Uterus (tissue), 4 donors: ENCODE measurements at places on chromosomes 11 and 22.

DNA sequence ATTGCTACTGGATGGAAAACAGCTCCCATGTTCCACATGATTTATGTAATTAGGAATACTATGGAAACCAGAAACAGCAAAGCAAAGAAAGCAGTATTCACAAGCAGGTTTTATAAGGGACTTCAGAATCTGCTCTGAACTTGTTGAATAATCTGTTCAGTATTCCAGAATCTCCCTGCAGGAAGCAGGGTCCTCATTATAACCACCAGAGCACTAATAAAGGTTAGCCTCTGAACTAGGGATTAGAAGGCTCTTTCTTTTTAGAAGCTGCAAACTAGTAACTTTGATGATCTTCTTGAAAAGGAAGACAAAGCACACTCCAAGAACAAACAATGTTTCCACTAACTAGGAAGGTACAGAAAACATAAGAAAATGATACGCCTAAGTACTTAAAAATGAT is 125.8 kb downstream of the DCDC1 start:
- DNase-seq = no peak

- no peak for DNase-seq
Observed at GRCh38 chr11:59528711-59529110, 17.4 kb downstream of the OR4D9 start.

DNA sequence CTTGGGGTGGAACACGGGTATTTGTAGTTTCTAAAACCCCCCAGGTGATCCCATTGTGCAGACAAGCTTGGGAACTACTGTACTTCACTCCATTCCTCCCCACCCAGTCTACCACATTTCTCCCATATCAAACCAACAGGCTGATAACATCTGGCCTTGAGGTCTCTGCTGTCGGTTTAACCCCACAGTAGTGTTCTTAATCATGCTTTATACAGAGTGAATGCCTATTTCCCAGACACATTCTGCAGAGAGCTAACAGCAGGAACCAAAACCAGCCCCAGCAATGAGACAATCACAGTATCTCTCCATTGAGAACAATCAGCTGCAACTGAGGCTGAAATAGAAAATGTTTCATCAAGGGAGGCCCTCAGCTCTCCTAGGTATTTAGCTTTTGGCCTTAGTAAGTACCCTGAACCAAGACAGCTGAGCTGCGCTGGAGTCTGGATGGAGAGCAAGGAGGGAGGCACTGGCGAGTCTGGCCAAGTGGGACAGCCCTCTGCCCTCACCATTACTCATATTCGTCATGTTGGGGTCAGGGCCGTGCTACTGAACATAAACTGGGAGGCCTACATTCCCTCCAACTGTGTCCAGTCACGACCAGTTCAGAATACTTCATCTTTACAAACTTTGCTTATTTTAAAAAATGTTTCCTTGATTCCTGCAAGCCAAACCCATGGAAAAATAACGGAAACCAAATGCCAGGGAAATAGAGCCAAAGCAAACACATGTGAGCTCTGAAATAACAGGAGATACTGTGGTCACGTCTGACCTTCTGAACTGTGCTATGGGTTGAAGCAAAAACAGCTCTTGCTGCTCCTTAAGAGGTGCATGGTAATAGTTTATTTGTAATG is 81.0 kb downstream of the CCDC34 start:
- peak; percentile 23 for DNase-seq

DNA sequence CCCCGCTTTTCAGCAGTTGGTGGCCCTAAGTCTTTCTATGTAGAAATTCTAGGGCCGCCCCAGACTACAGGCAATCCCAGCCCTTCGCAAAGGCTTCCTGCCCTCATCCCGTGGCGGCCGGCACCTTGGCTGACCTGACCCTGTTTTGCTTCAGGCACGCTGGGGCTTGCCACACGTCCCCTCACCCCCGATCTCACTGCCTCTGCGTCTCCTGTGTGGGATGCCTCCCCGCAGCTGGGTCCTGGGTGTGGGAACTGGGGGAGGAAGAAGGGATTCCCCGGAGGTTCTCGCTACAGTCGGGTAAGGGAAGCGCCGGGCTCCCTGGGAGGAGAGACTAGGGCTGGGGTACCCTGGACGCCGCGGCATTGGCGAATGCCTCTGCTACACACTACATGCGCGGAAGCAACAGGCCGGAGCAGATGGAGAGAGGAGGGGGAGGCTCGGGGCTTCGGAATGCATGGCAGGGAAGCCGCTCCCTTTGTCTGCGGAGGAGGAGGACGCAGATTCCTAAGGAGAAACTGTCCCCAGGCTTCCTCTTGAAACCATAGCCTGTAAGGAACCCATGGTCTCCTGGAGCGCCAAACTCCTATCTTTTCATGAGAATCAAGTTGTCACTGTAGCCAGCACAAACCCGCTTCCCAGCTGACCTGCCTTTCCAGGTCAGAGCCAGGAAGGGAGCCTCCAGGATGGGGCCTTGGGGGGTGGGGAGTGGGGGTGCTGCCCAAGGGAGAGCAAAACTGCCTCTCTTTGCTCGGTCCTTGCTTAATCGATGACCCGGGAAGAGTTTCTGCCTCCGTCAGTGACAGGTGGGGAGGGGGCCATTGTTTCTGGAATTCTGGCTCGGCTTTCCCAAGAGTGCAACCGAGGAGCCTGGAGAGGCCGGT is 1.4 kb downstream of the DTX4 start:
- DNase-seq = peak; percentile 38

DNA sequence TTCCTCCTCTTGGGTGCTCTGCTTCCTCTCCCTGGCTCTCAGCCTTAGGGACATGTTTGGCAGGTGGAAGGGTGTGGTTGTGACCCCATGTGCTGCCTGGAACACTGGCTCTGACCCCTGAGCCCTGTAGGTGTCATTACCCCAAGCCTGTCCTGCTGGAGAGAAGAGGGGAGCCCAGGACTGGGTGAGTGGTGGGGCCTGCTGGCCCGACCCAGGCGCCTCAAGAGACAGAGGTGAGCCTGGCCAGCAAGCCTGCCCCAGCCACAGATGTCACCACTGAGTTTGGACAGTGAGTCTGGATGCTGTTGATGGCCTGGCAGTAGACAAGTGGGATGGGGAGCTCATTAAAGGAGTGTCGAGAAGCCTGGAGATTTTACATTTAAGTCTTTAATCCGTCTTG is 1112.2 kb downstream of the BRD1 start:
- DNase-seq = no peak
